ENCODE measurements at places on chromosomes 16 and 17. TPM values are rescaled to one million over a fixed set of nuclear protein-coding genes. Genes with fewer than 3 reads are reported as not detected.

CCR7 gene
- 192 TPM for total RNA-seq

FAM171A2 gene
- total RNA-seq = 0.25 TPM

- H3K36me3 ChIP-seq = no peaks in the 10 kb centered on the region
- no peak overlapping the region for H3K4me3 ChIP-seq
- no peak for DNase-seq
- no peaks in the 10 kb centered on the region for H3K27me3 ChIP-seq
- H3K4me1 ChIP-seq = no peaks in the 10 kb centered on the region
Measured at GRCh38 chr17:56536766-56537165, 56.7 kb upstream of the NOG start.

DNA sequence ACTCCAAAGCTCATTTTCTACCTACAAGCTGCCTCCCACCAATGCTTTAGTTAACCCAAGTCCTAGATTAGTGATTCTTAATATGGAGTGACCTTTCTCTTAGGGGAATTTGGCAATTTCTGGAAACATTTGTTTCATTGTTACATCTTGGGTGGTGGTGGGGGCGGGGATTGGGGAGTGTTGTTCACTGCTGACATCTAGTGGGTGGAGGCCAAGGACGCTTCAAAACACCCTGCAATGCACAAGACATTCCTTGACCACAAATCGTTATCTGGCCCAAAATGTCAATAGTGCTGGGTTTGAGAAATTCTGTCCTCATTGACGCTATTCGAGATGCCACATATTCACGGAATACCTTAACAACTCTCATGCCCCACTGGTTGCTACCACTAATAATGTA lies 282.9 kb downstream of the RBFOX1 start:
- H3K36me3 ChIP-seq = no peaks in the 10 kb centered on the region
- H3K27ac ChIP-seq = no peak overlapping the region
- no peaks in the 10 kb centered on the region for H3K4me1 ChIP-seq

MARCHF10 gene
- total RNA-seq = not detected

DNA sequence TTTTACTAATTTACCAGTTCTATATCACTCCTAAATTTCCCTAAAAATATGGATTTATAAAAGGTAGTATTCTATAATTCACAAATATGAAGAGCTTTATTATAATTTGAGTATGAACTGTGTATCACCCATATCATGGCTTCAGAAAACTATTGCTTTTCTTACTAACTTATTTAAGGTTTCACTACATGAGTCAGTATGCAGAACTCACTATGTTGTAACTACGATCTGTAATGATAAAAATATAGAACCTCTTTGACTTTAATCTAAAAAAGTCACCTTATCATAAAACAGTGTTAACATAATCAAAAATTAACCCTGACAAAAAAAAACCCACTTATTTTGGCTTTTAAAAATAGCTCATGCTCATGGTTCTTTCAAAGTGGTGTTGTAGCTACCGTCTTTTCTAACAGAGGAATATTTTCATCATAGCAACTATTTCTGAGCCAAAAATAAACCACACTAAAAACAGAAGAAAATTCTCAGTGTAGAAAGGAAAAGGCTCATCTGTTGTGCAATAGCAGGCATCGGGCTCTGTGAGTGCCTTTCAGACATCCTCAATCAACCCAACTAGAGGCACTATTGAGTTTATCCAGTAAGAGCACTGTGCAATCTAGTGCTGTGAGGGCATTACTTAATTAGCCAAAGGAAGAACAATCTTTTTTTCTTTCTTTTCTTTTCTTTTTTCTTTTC lies 42.1 kb downstream of the ITGAM start:
- no peaks in the 10 kb centered on the region for H3K36me3 ChIP-seq
- no peak overlapping the region for H3K27ac ChIP-seq
- H3K4me1 ChIP-seq = no peaks in the 10 kb centered on the region

DNA sequence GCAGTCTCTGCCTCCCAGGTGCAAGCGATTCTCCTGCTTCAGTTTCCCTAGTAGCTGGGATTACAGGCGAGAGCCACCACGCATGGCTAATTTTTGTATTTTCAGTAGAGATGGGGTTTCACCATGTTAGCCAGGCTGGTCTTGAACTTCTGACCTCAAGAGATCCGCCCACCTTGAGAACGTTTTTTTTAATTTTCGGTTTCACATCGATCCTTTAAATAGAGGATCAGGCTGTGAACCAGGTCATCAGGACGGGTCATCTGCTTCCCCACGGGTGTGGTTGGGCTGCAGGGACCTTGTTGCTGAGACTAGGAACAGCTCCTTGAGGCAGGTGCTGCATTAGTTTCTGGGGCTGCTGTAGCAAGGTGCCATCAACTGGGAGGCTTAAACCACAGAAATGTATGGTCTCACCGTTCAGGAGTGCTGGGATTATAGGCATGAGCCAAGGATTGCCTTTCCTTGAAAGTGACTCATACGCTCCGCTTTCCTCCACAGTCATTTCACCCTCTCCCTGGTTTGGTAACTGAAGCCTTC lies 7.9 kb upstream of the NAGPA start:
- H3K4me3 ChIP-seq = no peak overlapping the region
- no peaks in the 10 kb centered on the region for H3K4me1 ChIP-seq
- DNase-seq = no peak
- H3K27me3 ChIP-seq = no peaks in the 10 kb centered on the region

- no peak overlapping the region for H3K4me3 ChIP-seq
- no peaks in the 10 kb centered on the region for H3K4me1 ChIP-seq
- DNase-seq = peak; percentile 4
- no peak overlapping the region for H3K27ac ChIP-seq
Measured at GRCh38 chr17:61583242-61583641, 7.8 kb downstream of the NACA2 start.

DNA sequence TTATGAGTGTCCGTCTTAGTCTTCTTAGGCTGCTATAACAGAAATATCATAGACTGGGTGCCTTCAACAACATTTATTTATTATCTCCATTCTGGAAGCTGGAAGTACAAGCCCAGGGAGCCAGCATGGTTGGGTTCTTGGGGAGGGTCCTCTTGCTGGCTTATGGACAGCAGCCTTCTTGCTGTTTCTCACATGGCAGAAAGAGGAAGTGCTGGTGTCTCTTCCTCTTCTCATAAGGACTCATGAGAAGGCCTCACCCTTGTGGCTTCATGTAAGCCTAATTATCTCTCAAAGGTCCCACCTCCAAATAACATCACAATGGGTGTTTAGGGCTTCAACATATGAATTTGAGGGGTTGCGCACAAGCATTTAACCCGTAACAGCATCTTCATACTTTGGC lies 207.0 kb upstream of the COX10 start:
- no peak overlapping the region for H3K27ac ChIP-seq
- H3K27me3 ChIP-seq = no peaks in the 10 kb centered on the region
- no peak overlapping the region for H3K4me3 ChIP-seq
- no peaks in the 10 kb centered on the region for H3K36me3 ChIP-seq
- H3K4me1 ChIP-seq = no peaks in the 10 kb centered on the region
- no peak for DNase-seq

DNA sequence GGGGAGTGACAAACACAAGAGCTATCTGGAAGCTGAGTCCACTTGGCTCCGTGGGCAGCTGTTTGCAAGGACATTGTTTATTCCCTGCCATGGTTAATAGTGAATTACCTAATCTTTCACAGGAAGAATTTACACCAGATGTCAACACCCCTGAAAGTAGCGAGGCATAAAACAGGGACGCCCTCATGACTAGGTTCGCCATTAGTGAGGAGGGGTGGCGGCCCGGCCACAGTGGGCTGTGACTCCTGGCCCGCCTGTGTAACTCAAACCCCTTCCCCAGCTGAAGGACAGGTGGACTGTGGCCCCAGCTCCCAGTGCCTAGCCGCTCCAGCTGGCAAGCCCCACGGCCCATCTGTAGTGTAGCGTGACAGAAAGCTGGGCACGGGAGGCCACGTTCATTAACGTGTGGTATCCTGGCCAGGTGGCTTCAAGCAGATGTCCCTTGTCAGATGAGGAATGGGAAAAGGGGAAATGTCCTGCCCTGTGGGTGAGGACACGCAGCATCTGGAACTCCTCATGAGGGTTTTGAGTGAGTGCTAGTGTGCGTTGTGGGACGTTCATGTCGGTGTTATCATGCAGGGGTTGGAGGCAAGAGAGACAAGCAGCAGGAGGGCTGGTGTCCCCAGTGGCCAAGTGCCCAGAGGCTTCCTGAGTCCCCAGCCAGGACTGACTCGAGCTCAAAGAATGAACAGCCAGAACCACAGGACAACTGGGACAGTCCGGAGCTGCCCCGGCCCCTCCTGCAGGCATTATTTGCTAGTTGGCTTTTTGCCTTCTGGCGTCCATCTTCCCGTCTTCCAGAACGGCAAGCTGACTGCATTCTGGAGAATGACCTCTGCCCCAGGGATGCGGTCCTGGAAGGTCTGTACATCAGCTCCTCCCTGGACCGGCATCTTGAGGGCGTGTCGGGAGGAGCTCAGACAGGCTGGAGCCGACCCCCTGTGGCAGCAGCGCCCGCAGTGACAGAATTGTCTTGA lies 19.2 kb downstream of the KDM8 start:
- no peak overlapping the region for H3K4me3 ChIP-seq
- DNase-seq = no peak
- H3K36me3 ChIP-seq = peaks cover 31% of the 10 kb centered on the region
- no peaks in the 10 kb centered on the region for H3K27me3 ChIP-seq
- no peaks in the 10 kb centered on the region for H3K4me1 ChIP-seq
- no peak overlapping the region for H3K27ac ChIP-seq

TEKT3 gene
- total RNA-seq = 1.2 TPM

NOG gene
- 4.8 TPM for total RNA-seq

DNA sequence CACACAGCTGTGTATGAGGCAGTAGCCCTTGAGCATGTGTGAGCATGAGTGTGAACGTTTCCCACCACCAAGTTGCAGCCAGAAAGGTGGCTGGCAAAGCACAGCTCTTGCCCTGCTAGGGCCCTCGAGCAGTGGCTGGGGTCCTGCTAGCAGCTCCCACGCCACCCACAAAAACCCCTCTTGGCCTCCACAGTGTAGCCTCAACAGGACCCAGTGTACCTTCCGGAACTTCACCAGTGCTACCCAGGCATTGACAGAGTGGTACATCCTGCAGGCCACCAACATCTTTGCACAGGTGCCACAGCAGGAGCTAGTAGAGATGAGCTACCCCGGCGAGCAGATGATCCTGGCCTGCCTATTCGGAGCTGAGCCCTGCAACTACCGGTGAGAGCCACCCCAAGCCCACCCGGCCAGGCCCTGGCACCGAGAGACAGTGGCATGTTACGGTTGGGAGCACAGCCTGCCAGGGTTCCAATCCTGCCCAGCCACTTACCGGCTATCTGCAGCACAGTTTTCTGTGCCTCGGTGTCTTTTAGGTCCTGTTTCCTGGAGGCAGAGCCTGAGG lies 53.1 kb downstream of the SCNN1B start:
- no peak for DNase-seq
- no peak overlapping the region for H3K4me3 ChIP-seq
- no peak overlapping the region for H3K27ac ChIP-seq
- no peaks in the 10 kb centered on the region for H3K4me1 ChIP-seq

DNA sequence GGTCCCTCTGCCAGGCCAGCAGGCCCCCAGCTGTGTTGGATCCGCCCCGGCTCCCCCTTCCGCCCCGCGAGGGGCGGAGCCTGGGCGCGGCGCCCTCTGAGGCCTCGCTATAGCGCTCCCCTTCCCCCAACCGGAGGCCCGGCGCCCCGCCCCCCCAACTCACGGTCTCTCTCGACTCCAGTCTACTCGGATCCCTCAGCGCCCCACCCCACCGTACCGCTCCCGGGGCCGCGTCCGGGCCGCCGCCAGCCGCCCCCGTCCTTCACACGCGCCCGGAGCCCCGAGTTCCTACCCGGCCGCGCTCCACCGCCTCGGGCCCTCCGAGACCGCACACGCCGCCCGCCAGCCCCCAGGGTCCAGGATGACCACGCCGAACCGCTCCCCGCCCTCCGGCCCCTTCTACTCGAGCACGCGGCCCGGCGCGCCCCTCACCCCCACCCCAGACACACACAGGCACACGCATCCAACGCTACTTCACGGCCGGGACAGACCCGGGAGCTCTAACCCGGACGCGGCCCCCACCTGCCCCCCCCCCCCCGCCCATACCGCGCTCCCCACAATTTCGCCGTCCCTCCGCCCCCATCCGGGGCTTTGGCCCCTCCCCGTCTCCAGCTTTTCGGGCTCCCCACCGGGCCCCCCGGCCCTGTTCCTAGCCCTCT lies 1.4 kb downstream of the PHF23 start:
- H3K27me3 ChIP-seq = no peaks in the 10 kb centered on the region
- peak overlapping the region; percentile 90 for H3K27ac ChIP-seq
- H3K36me3 ChIP-seq = peaks cover 23% of the 10 kb centered on the region
- DNase-seq = peak; percentile 69
- peaks cover 54% of the 10 kb centered on the region for H3K4me1 ChIP-seq

DNA sequence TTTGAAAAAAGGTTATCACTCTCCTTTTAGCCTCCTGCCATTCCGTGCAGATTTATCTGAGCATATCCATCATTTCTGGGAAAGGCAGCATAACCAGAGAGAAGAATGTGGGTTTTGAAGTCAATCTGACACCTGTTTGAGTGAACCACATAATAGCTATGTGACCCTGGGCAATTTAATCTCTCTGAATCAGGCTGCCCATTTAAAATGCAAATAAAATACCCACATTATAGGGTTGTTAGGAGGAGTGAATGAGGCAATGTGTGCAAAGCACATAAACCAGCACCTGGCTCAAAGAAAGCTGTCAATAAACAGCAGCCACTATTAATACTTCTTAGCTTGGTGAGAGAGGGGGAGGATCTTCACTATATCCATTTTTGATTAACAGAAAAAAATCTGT lies 88.0 kb downstream of the CACNG1 start:
- no peaks in the 10 kb centered on the region for H3K27me3 ChIP-seq
- peaks cover 44% of the 10 kb centered on the region for H3K36me3 ChIP-seq
- DNase-seq = no peak
- no peaks in the 10 kb centered on the region for H3K4me1 ChIP-seq
- no peak overlapping the region for H3K27ac ChIP-seq

DNA sequence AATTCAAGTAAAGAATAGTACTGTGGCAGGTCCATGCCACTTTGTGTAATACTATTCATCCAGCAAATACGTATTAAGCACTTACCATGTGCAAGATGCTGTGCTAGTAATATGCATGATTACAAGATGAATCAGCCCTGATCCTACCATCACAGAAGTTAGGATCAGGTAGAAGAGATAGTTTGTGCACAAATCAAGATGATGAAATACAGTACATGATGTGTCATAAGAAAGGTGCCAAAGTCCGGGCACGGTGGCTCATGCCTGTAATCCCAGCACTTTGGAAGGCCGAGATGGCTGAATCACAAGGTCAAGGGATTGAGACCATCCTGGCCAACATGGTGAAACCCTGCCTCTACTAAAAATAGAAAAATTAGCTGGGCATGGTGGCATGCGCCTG lies 10.9 kb downstream of the COG4 start:
- no peak for DNase-seq
- no peaks in the 10 kb centered on the region for H3K27me3 ChIP-seq
- H3K27ac ChIP-seq = no peak overlapping the region
- peaks cover 8% of the 10 kb centered on the region for H3K4me1 ChIP-seq
- no peak overlapping the region for H3K4me3 ChIP-seq

PITPNM3 gene
- 0.20 TPM for total RNA-seq

Measured in CD4-positive, CD25-positive, alpha-beta regulatory T cell (primary cell).